ENCODE measurements at places on chromosomes 3 and 15.

DNA sequence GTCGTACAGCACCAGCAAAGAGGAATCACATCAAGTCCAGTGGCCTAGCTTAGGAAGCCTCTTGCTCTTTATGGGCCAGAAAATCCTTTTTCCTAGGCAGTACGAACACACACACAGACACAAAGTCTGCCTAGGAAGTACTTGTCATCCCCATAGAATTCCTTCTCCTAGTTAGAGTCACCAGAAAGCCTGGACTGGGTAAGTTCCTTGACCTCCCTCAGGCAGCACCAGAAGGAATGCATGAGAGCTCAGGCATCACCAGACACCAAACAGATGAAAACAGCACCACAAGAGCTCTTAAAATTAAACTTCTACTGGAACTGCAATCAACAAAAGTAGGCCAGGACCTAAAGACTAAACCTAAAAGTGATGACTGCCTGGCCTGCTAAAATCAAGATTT, 192.9 kb upstream of the CCDC54 start:
- DNase-seq, result no peak

DNA sequence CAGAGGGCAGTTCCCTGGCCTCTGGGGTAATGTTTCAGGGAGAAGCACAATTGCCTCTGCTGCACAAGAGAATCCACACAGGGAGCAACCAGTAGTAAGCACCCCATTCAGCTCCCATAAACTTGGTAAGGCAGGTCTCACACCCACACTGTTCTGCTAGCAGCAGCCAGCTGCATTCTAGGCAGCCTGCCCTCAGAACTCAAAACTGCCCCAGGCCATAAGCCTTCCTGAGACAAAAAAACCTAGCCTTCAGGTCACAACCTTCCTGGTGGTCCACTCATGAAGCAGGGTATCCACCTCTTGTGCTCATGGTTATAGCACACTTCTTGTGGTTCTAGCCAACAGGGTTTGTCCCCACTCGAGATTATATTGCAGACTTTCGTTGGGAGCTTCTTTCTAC, 33.7 kb upstream of the ABI3BP start:
- no peak for DNase-seq

DNA sequence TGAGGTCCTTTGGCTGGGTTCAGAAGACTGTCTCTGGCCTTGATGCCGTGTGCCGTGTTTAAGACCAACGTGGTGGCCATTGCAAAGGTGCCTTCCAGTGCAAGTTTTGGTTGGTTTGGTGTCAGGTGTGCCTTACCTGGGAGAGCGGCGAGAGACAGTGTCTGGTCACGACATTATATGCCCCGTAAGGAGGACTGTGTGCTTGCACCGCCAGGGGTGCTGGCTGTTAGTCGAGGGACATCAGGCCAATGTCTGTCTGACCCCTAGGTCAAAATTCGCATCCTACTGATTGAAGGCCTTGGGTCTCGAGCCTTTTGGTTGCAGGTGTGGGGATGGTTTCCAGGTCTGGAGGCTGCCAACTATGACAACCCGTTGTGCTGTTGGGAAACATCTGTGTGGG, 111.9 kb downstream of the SNRPN start:
- DNase-seq, result no peak

- DNase-seq, result no peak
Measured at GRCh38 chr3:63872135-63872924, 8.7 kb downstream of the ATXN7 start.

DNA sequence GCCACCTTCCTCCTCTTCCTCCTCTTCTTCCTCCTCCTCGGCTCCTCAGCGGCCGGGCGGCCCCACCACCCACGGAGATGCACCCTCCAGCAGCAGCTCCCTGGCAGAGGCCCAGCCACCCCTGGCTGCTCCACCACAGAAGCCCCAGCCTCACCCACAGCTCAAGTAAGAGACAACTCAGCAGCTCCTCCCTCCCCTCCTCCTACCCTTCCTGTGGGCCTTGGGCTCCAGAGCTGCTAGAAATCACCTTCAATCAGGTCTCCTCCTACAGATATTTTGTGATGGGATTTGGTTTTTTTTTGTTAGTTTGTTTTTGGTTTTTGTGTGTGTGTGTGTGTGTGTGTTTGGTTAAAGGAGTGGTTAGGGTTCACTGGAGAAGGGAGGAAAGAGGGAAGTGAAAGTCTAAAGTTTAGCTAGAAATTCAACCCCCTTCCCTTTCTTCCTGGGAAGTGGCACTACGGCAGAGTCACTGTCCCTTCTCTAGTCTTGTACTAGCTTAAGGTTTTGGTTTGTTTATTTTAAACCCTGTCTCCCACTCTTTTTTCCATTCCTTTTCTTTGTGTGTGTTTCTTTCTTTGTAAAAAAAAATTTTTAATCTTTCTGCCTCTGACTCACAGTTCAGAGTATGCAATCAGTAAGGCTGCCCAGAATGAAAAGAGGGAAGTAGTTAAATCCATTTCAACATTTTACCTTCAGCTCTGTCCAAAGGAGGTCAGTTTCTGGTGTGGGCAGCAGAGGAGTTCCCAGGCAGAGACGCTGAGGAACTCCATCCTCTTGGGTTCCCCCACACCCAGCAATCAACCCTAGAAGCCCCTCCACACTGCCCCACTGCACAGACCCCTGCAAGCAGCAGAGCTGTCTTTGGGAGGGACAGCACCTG, 29.0 kb upstream of the TIMP4 start:
- DNase-seq, result peak; percentile 86

DNA sequence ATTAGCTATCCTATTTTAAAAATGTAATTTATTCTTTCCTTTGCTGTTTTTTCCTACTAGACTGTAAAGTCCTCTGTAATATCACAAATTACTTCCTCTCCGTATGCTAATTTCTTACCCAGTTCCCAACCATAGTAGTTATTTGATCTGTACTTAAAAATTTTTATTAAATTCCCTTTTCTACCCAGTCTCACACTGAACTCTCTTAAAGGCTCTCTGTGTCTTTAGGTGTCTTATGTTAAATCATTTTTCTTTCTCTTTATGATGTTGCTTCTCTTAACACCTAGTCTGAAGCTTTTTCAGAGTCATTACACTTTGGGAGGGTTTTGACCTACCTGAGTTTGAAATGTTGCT, 378.6 kb downstream of the NSUN3 start:
- DNase-seq, result no peak

- no peak for DNase-seq
Measured at GRCh38 chr3:114213292-114213626, 24.1 kb downstream of the ZNF80 start.

DNA sequence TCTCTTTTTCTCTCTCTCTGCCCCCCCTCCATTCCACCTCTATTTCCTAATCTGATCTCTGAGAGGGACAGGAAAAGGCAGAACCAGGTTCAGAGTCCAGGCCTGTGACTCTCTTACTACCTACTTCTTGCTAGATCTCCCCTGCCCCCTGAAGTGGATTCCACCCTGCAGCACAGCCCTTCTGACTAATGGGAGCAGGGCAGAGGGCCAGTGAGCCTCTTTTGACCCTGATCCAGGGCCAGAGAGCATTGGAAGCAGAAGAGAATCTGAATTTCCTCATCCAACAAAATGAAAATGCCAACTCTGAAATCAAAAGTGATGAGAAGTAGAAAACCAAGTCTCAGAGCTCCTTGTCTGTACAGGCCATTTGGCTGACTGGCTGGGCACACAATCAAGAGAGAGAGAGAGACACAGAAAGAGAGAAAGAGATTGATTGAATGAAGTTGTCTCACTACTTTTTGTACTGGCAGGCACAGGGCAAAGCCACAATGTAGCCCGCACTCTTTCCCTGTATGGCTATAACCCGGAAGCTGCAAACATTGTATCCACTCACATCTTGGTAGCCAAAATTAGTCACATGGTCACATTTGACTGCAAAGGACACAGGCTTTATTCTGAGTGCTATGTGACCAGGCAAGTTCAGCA, 31.6 kb upstream of the GLCE start:
- DNase-seq, result no peak

- DNase-seq, result peak; percentile 29
Measured at GRCh38 chr3:128062033-128062745, 10.0 kb downstream of the SEC61A1 start.

GRCh38 chr3:42795621-42796181, 8.6 kb downstream of the HIGD1A start:
- DNase-seq, result no peak

DNA sequence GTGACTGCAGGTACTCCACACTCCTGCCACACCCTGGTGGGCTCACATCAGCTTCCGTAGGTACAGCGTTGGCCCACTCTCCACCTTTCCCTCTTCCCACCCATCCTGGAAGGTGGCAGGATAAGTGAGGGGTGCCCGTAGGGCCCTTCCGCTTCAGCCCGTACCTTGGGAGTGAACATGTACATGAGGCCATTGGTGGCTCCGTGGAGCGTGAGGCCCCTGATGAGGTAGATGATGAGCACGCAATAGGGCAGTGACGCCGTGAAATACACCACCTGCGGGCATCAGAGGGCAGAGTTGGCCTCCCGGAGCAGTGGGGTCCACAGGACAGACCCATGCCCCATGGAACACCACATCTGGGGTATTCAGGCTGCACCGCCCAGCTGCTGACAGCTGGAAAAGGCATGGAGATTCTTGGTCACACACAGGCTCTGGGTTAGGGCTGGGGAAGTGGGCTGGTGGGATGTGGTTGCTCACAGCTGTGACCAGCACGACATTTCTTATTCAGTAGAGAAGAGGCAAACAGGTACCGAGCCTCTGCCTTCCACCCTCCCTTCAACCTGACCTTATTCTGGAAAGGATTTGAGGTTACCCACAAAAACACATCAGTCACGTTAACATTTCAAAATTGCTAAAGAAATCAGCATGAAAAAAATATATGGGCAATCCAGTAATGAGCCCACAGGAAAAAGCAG, 23.8 kb downstream of the SLC6A20 start:
- DNase-seq, result peak; percentile 49

All from activated CD8-positive, alpha-beta memory T cell treated with anti-CD3 and anti-CD28 coated beads, Interleukin-2, amount 50 U/mL, for 48 hours (primary cell).